ENCODE measurements at places on chromosomes 13 and 19.
A peak's percentile ranks its signal among the peaks of the same experiment; 100 is the strongest.

DNA sequence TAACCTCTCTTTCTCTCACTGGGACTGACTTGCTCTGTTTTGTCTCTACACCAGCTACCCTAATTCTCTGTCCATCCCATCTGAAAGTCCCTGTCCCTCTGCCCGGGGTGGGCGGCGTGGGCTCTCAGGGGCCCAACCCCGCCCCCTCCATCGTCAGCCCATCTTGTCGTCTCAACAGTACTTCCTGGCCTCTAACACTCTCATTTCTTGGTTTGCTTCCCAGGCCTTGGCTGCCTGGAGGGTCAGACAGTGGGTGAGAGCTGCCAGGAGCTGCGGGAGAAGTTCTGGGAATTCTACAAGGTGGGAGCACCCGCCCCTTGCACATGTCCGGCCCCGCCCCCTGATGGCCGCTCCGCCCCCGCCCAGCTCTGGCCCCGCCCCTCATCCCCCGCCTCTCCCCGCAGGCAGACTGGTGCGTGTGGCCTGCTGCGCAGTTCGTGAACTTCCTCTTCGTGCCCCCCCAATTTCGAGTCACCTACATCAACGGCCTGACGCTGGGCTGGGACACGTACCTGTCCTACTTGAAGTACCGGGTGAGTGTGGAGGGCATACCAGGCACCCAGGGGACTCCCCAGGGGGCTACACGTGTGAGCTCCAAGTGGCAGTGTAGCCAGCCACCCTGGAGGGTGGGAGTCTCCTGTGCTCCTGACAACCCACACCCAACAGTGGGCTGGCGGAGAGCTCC lies 1.7 kb downstream of the MPV17L2 start:
- DNase-seq = no peak

- no peak for DNase-seq
These were observed 342.7 kb upstream of the TMTC4 start for GRCh38 chr13:101017123-101017872.

DNA sequence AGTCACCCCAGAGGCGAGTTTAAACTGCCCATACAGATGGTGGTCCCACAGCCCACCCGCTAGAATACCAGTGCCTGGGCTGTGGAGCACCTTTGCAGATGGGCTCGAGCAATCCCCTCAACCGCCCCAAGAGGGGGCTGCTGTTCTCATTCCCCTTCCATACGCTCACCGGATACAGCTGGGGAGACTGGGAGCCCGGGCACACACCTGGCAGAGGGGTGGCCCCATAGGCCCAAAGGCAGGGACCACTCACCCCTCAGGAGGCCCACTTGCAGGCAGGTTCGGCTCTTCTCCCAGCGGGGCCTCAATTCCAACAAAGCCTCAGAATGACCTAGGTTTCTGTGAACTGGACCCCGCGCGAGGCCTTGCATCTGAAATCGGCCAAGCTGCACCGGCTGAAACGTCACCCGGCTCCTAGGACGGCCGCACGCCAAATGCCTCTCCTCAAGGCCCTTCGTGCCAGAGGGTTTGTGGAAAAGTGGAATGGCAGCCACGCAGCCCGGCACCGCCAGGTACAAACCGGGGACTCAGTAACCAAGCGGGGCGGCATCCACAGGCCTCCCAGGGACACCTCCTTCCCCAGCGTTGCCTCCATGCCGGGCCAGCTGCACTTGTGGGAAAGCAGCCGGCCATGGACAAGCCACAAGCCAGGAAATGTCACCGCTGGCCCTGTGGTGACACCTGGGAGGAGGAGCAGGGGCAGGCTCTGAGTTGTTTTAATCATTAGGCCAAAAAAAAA lies 18.7 kb downstream of the MLLT1 start:
- no peak for DNase-seq

- no peak for DNase-seq
These were observed 292.7 kb downstream of the MYO16 start for GRCh38 chr13:108922108-108922507.

DNA sequence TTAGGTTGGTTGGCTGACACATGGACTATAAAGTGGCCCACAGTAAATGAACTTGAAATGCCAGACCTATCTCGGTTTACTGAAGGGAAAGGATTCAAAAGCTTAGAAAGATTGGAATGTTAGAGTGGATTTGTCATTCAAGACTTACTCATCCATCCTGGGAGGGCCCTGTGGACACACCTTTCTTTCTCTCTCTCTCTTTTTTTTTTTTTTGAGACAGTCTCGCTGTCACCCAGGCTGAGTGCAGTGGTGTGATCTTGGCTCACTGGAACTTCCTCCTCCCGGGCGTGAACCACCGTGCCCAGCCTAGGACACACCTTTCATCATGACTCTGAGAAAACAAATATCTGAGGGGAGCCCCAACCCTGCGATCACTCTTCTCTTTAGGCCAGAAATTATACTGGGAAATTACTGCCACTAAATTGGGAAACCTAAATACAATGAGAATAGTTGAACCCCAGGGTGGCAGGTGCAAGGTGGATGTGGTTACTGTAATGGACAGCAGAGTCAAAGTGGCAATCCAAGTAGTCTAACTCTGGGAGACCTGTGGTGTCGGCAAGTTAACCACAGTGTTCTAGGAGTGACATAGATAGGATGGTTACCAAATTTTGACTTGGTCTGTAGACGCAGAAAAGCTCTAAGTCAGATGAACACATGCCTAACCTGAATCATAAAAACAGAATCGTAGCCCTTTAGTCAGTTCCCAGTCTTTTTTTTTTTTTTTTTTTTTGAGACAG lies 47.1 kb upstream of the ZMYM5 start:
- peak; percentile 33 for DNase-seq

GRCh38 chr19:10603873-10604459 lies 16.9 kb upstream of the AP1M2 start:
- no peak for DNase-seq

- DNase-seq = no peak
These were observed 1.0 kb downstream of the SMIM24 start for GRCh38 chr19:3479177-3479833.
